Amygdala (tissue), 56 donors: ENCODE measurements at places on chromosomes 16 and 17.

DNA sequence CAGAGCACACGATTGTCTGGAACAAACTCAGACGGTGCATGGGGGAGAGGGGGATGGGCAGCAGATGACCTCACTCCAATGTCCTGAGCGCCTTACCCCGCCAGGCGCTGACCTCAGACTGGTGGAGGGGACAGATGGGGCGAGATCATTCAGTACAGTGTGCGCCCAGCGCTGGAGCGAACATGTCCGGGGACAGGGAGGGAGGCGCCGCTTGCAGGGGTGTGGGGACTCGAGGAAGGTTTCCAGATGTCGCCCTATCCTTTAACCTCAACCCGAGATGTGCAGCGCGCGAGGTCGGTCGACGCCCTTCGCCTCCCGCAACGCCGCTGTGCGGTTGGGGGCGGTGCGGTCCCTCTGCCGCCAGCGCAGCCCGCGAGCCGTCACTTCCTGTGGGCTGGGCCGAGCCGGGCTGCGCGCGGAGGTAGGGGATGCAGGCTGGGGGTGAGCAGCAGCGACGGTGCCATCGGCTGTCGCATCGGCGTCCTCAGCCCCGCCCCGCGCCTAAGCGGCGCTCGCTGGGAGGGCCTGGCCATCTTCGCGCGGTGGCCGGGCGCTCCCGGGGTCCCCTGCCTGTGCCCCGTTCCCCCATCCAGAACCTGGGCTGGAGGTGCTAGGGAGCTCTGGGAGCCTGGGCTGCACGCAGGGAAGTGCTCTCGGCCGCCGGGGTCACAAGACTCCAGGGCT lies 5.3 kb upstream of the CDR2L start:
- DNase-seq, result peak; percentile 72

DNA sequence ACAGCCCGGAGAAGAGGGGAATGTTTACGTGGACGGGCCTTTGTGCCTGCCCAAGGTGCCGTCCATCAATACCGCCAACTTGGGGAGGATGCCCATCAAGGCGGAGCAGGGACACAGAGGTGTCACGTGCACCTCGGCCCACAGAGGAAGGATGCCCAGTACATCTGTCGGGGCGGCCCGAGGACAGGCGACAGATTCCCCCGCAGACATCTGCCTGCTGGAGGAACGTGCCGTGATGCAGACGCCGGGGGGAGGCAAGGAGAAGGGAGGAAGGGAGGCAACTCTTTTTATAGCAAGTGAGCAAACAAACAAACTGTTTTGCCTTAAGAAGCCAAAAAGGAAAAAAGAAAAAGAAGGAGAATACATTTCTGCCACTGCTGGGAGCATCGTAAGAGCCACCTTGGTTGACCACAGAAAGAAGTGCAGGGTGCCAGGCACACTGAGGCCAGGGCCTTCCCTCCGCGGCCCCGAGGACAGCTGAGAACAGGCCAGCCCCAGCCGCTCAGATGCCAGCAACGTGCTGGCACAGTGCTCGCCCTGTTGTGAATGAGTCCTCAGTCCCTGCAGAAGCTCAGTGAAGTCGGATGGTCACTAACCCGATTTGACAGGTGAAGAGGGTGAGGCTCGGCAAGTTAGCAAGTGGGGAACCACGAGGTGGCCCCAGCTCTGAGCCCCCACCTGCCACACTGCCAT lies 146.4 kb downstream of the RBFOX3 start:
- DNase-seq, result no peak

GRCh38 chr17:27466743-27467375 lies 10.6 kb downstream of the KSR1 start:
- DNase-seq, result no peak

- DNase-seq, result no peak
Measured at GRCh38 chr17:79626156-79626890, 15.5 kb upstream of the RBFOX3 start.

GRCh38 chr16:47523342-47524006 lies 62.3 kb downstream of the PHKB start:
- no peak for DNase-seq

- no peak for DNase-seq
Measured at GRCh38 chr17:42706732-42707131, 24.4 kb downstream of the CNTNAP1 start.
